Muscle of back (tissue), 13 donors: ENCODE measurements at places on chromosomes 6 and 20.

DNA sequence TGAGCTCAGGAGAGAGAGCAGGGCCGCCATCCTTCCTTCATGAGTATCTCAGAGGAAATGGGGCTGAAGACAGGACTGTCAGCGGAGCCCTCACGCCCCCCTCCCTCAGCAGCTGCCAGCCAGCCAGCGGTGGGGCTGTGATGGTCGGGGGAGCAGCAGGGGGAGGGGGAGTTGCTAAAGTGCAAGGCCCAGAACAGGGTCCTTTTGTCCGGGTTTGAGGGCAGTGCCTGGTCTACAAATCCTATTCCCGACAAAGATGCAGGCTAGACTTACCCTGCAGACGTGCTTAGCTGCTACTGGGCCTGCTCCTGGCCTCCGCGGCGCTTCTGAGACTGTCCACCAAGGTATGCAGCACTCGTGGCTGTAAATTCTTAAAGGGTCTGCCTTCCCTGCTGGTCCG, 593.4 kb upstream of the CDH4 start:
- DNase-seq: no peak

GRCh38 chr6:28558629-28559028, 32.9 kb downstream of the GPX5 start:
- no peak for DNase-seq

DNA sequence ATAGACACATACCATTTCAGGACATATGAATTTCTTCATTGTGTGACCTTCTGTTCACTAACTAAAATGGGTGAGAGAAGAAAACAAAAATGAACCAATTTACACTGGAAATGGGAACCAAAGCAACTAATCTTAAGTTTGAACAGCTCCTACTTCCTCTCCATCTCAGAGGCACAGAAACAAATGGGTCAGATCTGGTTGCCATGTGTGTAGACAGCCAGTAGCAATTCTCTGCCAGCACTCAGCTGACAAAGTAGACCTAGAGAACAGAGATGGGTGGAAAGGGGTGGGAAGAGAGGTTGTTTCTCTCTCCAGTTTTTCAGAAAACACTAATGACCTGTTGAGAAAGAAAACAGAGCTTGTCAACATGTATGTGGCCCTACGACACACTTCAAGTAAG, 14.3 kb upstream of the POPDC3 start:
- DNase-seq: no peak

GRCh38 chr20:36491901-36492617, 49.3 kb upstream of the MYL9 start:
- no peak for DNase-seq

- no peak for DNase-seq
These were observed 82.8 kb downstream of the MLIP start for GRCh38 chr6:54194067-54194466.

GRCh38 chr6:152018876-152019275, 211.4 kb downstream of the ESR1 start:
- no peak for DNase-seq

- DNase-seq: no peak
These were observed 11.2 kb upstream of the KIFC1 start for GRCh38 chr6:33380272-33380981.

- no peak for DNase-seq
These were observed 527.6 kb downstream of the CDKAL1 start for GRCh38 chr6:21061892-21062291.

DNA sequence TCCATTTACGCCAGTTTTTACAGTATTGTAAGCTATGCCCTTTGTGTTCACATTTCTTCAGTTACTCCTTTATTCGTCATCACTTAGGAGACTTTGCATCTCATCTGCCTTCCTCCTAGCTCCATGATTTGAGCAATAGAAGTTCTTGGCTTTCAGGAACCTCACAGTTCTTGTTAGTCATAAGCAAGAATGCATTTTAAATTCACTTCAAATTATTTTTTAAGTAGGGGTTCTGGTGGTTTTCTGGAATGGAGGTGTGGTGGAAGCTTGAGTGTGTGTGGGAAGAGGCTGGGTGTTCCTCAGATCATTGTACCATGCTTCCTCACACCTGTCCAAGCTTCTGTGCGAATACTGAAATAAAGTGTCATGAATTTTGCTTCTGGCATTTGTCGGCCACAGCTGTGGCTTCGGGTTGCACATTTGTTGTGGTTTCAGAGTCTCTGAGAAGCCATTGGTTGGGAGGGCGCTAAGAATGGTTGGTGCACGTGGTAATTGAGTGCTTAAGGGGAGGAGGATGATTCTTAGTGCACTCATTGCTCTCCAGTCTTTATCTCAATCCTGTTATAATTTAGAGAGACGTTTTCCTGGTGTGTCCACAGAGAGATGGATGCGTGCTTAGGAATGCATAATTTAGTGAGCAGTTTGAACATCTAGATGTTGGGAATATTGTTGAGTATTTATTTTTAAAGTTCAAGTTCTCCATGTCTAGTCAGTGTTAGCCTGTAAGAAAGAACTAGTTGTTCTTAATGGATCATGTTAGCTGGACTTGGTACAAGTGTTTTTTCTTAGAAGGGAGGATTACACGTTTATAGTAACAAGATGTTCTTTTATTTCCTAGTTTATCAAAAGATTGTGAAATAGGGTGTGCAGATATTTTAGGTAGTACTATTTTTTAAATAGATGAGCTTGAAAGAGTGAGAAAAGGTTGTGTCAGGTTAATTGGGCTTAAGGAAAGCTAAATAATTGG, 31.9 kb downstream of the FOXO3 start:
- DNase-seq: peak; percentile 76

- no peak for DNase-seq
These were observed 77.2 kb downstream of the THBS2 start for GRCh38 chr6:169176361-169176991.

DNA sequence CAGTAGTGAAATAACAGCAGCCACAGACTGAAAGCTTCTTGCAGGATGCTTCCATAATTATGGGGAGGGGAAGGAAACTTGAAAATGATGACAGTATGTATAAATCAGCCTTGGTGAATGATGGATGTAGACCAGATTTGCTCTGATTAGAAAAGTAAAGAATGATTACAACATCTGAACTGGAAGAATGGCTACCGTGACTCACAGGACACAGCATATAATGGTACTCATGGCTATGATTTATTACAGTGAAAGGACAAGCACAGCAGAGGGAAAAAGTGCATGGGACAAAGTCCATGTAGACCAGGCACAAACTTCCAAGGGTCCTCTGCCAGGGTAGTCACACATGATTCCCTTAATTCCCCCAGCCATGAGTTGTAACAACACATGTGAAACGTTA, 70.7 kb upstream of the POPDC3 start:
- DNase-seq: no peak

- peak; percentile 21 for DNase-seq
These were observed 18.8 kb upstream of the EZR start for GRCh38 chr6:158837684-158838625.

GRCh38 chr6:75993236-75994162, 79.0 kb downstream of the IMPG1 start:
- no peak for DNase-seq

- DNase-seq: no peak
These were observed 602.6 kb upstream of the PTCHD4 start for GRCh38 chr6:48713612-48714011.

DNA sequence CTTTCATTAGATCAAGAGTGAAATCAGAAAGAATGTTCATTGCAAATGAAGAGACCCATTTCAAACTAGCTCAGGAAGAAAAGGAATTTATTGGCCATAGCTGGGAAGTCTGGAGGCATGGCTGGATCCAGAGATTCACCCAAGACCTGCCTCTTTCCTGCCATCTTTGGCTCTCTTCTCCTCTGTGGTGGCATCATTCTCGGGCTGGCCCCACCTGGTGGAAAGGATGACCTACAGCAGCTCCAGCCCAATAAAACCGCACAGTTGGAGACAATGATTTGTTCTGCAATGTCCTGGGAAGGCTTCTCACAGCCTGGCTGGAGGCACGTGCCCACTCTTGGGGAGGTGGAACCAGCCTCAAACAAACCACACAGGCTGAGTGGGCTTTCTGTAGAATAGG, 18.1 kb upstream of the FERMT1 start:
- DNase-seq: no peak
